ENCODE measurements at places on chromosomes 1 and 21.

DNA sequence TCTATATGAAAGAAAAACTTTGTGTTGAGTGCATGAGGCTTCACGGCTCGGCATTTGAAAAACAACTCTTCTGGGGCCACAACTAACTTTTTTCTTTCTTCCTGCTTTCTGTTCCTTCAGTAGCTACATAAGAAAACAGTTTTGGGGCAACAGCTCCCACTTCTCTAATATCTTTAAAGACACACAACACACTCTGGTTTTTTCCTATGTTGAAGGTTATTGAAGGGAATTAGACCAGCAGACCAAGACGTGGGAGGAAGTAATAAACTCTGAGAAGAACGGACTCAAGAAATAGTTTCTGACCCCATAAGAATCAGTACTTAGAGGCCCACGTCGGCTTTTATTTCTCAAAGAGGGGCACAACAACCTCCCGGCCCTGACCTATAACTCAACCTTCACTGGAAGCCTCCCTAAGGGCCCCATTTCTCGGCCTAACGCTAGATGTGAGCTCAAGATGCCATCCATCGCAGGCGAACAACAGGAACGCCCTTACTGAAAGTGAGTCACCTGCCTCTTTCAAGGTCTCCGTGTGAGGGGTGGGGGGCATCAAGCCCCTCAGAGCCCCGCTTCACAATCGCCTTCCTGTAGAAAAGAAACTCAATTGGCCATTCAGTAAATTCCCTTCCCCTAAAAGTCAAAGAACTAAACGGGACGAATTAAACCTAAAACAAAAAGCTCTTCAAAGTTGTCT is 844 bp downstream of the ZMYM6 start:
- peak; percentile 19 for DNase-seq

GRCh38 chr1:81799939-81800694 is 617 bp upstream of the ADGRL2 start:
- DNase-seq: peak; percentile 70

DNA sequence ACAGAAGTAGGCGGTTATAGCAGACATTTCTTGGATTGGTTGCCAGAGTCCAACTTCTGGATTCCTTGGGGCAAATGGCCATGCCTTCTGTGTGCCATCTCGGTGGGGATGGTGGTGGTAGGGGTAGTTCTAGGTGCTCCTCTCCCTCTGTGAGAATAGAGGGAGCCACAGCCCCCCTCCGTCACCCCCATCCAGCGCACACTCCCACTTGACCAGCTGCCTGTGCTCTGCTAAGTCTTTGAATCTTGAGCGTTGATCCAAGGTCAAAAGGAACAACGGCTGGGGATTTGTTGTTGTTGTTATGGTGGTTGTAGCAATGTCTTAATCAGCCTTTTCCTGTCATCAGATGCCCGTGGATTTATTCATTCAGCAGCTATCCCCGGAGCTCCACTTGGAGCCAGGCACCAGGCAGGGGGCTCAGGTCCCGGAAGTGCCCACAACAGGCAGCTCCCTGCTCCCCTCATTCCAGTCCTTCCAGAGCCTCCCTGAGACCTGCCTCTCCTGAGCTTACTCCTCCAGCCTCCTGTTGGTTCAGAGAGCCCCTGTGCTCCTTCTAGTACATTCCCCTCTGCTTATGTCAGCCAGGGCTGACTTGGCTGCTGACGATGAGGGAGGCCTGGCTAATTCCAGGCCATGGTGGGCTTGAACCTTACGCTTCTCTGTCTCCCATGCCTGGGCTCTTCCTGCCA is 146.6 kb upstream of the WNT4 start:
- no peak for DNase-seq

DNA sequence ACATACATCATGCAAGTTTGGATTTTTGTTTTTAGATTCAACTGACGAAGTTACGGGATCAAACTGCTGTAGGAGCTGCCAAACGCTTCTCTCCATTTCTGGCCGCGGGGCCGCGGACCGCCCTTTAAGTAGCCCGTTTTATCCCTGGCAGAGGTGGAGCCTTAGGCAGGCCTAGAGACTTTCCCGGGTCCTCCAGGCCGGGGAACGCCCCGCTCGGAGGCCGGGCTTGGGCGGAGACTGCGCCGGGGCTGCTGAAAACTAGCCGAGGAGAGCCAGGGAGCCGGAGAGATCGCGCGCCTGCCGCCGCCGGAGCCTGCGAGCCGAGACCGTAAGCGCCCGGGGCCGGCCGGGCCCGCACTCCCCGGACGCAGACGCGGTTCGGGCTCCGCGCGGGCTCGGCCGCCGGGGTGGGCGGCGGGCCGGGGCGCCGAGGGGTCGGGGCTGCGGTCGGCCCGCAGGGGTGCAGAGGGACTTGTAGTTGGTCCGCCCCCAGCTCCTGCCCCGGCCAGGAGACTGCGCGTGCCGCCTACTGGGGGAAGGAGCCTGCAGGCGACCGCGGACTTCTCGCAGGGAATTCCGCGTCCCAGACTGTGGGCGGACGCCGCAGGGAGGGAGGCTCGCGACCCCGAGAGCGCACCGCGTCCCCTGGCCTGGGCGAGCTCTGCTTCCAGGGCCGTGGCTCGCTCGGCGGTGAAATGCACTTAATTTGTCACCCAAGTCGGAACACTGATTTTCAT is at the start of gene EPHX1:
Gene EPHX1 (plus strand): TSS at position 283 of the 737 bp plus-strand sequence. CDS start 18,606 bp downstream, outside the sequence.
- DNase-seq: peak; percentile 89

GRCh38 chr1:228150461-228151179 is 890 bp downstream of the GJC2 start:
- no peak for DNase-seq

GRCh38 chr21:15088488-15088887 is 23.7 kb upstream of the NRIP1 start:
- no peak for DNase-seq

DNA sequence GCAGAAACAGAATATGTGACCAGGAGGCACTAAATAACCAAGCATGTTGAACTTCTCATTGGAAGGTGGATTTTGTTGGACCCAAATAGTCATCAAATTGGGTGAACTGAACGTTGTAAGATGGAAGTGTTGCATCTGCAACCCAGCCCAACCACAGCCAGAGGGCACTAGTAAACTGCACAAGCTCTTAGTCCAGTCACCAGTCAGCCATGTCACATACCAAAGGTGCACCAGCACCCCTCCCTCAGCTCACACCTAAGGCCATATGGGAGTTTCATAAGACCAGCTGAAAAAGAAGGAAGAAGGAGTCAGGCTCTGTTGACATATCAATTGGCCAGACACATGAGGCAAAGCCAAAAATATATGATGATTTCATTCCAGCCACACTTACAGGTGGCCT is 481.7 kb upstream of the NR5A2 start:
- DNase-seq: no peak

GRCh38 chr1:42002220-42002619 is 83.5 kb upstream of the HIVEP3 start:
- no peak for DNase-seq

DNA sequence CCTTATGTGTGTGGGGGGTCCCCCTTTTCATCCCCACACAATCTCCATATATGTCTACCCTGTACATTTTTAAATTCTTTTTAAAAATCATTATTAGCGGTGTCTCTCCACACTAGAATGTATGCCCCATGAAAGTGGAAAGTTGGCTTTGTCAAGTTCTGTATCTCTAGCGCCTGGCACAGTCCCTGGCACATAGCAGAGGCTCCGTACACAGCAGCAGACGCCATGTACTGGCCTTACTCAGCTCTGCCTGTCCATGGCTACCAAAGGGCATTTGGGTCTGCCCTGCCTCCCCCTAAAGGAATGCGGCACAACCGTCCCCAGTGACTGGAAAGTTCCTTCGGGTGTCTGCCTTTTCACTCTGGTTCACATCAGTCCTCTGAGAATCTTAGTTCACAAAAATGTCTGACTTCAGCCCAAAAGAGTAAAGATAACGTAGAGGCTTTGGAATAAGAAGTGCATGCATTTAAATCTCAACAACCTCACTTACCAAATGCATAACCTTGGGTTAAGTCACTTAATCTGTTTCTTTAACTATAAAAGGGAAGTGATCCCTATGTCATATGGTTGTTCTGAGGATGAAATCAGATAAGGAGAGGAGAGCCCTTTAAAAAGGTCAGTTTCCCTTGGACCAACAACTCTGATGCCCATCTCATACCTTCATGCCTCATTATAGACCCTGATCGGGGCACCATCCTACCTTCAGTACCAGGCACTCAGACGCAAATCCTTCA is 61.1 kb downstream of the CD46 start:
- no peak for DNase-seq

DNA sequence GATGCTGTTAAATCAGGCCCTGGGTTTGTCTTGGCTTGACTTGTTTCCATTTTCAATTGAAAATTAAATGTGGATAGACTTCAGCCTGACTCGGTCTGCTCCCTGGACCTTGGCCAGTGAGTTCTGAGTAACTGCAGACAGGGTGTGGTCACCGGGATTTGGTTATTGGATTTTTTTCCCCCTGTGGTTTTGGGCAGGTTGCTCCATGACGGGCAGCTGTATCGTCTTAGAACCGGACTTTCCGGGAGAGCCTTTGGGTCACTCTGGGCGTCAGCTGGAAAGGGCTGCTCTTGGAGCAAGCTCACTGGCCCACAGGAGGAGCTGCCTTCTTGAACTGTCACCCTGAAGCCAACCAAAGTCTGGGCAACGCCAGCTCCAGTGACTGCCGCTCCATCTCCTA is 75.0 kb downstream of the CLIC6 start:
- no peak for DNase-seq

DNA sequence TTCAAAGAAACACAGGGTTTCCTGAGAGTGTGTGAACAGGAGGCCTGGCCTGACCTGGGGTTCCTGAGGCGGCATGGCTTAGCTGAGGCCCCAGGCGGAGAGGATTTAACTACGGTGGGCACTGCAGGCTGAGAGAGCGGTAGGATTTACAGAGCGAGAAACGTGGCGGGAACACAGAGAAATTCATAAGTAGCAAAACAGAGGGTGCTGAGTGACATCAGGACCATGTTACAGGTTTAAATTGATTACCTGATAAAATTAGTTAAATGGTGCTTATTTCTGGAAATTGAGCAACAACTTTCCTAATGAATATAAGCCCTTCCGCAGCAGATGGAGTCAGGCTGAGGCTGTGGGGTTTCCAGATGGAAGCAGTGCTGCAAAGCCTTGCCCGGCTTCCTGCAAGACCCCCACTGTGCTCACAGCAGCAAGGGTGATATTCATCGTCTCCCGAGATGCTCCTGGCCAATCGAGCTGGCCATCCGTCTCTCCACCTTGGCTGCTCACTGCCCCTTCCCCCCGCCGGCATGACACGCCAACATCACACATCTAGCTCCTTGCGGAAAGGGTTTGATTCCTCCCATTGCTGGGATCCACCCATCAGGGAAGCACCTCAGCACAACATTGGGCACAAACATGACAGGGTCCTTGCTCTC is 69.4 kb upstream of the MORC3 start:
- no peak for DNase-seq

DNA sequence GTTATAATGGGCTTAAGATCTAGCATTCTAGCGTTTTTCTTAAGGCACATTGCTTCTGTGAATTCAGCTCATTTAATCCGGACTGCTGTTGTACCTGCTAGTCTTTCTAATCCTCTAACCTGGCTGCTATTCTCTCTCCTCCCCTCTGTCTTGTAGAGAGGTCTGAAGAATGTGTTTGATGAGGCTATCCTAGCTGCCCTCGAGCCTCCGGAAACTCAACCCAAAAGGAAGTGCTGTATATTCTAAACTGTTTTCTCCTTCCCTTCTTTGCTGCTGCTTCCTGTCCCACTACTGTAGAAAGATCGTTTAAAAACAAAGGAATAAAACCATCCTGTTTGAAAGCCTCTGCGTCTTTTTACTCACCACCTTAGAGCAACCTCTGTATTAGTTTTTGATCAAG is 37.3 kb downstream of the CDC42 start:
- DNase-seq: no peak

DNA sequence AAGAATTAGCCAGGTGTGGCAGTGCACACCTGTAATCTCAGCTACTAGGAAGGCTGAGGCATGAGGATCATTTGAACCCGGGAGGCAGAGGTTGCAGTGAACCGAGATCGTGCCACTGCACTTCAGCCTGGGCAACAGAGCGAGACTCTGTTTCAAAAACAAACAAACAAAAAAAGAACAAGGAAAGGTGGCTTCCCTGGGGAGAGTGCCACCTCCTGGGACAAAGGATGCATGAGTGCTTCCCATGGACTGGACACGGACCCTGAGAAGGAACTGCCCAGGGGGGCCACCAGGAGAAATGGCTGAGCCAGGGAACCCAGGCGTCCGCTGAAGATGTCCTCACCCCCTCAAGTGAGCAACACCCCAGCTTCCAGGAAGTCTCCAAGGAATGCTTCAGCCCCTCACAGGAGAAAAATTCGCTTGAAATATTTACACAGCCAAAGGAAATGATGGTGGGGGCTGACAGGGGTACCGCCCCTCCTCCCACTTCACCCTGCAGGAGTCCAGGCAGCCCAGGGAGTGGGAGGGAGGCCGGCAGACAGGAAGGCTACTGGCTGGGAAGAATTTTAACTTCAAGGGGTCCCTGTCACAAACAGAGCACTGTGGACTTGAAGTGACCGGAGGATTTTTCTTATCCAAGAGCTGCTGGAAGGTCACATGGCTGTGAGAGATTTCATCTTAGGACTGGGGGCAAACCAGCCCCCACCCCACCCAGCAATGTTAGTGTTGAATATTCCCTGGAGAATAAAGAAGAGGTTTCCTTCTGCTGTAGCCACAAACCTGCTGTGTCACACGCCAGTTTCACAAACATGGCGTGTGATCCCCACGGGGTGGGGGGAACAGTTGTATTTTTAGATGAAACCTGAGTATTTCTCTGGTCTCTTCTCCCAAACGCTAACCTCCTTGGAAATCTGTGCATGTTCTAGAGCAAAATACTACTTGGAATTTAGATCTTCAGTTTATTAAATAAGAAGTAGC is 90.8 kb upstream of the SLC25A33 start:
- peak; percentile 38 for DNase-seq

DNA sequence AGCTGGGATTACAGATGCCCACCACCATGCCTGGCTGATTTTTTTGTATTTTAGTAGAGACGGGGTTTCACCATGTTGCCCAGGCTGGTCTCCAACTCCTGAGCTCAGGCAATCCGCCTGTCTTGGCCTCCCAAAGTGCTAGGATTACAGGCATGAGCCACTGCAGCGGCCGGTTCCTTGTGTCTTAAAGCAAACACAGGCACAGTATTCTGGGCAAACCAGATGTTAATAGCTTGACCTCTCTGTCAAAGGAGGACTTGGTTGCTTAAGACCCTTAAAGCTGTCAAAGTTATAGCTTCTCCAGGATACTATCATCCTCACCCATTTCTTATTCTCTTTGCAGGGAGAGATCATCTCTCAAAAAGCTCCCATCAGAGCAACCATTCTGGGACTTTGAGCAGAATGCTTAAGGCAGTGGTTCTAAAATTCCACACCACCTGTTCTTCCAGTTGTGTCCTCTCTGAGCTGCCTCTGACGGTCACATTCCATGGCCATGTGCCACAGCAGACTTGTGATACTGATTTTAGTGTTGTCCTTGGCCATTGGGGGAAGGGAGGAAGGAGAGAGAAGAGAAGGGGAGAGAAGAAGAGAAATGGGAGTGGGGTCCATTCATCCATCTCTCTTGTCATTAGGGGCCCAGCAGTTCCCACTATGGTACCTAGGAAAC is 81.8 kb downstream of the PBX1 start:
- no peak for DNase-seq

DNA sequence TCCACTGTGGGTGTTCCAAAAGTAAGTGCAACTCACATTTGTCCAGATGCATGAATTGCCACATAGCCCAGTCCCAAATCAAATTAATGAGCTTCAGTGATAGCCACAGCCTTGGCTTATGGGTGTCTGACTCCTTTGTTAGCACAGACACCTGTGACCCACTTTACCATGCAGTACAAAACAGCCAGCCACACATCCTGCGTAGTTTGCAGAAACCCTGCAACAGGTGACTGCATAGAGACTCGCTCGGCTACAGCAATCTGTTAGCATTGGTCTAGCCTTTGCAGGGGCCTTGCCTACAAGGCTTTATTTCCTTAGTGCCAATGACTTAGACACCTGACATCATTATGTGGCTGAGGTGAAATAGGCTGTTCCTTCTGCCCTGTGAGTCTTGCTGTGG is 135.5 kb downstream of the CSMD2 start:
- DNase-seq: no peak
